ENCODE measurements at places on chromosomes 2 and 18.

- DNase-seq = no peak
- H3K4me1 ChIP-seq = peaks cover 21% of the 10 kb centered on the region
- no peaks in the 10 kb centered on the region for H3K27me3 ChIP-seq
Observed at GRCh38 chr2:42801381-42801780, 9.0 kb upstream of the HAAO start.

DNA sequence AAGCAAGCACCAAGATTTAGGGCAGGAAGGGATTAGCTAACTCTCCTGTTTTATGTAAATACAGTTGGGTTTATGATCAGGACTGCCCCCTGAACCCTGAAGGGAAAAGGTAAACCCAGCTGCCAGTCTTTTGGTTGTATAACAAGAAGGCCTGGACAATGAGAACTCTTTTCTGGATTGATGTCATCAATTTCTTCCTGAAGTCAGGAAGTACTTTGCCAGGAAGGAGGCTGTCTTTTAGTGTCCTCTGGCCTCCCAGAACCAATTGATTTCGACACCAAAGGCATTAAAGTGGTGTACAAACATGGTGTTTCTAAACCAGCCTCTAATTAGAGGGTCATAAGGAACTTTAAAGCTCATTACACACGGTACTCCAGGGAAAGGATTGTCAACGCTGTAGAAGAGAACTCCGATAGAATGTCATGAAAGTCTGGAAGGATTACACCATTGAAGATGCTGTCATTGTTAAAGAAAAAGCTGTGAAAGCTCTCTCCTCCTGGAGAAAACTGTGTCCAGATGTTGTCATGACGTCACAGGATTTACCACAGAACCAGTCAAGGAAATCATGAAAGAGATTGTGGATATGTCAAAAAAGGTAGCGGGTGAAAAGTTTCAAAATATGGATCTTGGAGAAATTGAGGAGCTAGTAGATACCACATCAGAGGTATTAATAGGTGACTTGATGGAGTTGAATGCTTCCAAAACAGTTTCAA lies 78.8 kb downstream of the ANKRD12 start:
- H3K27me3 ChIP-seq = no peaks in the 10 kb centered on the region
- no peak overlapping the region for H3K4me3 ChIP-seq
- H3K27ac ChIP-seq = no peak overlapping the region
- H3K36me3 ChIP-seq = peaks cover 36% of the 10 kb centered on the region
- no peak for DNase-seq

DNA sequence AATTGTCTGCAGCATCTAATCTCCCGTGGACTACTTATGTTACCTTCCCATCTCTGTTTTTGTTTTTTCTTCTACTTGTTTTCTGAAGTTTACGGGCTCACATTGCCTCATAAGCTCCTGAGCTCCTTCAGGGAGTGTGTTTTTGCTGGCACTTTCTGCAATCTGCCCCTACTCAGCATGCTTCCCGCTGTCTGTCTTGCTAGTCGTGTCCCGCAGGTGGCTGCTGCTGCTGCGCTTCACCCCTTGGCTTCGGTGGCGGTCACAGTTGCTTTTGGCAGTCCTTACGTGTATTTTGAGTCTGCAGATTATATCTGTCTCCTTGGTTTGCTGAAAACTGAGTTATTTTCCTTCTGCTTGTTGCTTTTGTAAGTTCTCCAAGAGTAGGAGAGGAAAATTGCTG lies 37.3 kb downstream of the FER1L5 start:
- no peaks in the 10 kb centered on the region for H3K27me3 ChIP-seq
- no peak overlapping the region for H3K4me3 ChIP-seq
- H3K4me1 ChIP-seq = no peaks in the 10 kb centered on the region
- no peak overlapping the region for H3K27ac ChIP-seq

DNA sequence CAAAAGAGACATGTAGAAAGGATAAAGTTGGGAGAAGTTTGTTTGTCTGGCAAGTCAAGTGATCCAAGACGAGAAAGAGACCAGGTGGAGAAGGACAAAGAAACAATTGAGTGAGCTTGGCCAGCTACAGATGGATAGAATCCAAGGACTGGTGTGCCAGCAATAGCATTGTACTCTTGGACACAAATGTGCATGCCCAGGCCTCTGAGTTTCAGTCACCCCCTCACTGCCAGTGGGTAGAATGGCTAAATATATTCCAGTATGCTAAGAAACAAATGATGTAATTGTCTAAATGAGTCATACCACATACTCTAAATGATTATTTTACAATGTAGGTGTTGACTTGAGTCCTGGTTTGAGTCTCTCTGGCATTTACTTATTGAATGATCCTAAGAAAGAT lies 881.3 kb downstream of the LRRTM4 start:
- H3K27ac ChIP-seq = no peak overlapping the region
- DNase-seq = no peak
- no peaks in the 10 kb centered on the region for H3K4me1 ChIP-seq
- H3K4me3 ChIP-seq = no peak overlapping the region
- no peaks in the 10 kb centered on the region for H3K36me3 ChIP-seq
- H3K27me3 ChIP-seq = no peaks in the 10 kb centered on the region

GRCh38 chr2:6181525-6181924 lies 489.3 kb downstream of the SOX11 start:
- H3K4me3 ChIP-seq = no peak overlapping the region
- no peaks in the 10 kb centered on the region for H3K4me1 ChIP-seq
- no peaks in the 10 kb centered on the region for H3K36me3 ChIP-seq
- H3K27me3 ChIP-seq = no peaks in the 10 kb centered on the region
- H3K27ac ChIP-seq = no peak overlapping the region

- H3K4me1 ChIP-seq = peaks cover 16% of the 10 kb centered on the region
- H3K27ac ChIP-seq = no peak overlapping the region
- H3K36me3 ChIP-seq = no peaks in the 10 kb centered on the region
- DNase-seq = no peak
- no peak overlapping the region for H3K4me3 ChIP-seq
Observed at GRCh38 chr2:16625759-16626158, 39.9 kb downstream of the CYRIA start.

DNA sequence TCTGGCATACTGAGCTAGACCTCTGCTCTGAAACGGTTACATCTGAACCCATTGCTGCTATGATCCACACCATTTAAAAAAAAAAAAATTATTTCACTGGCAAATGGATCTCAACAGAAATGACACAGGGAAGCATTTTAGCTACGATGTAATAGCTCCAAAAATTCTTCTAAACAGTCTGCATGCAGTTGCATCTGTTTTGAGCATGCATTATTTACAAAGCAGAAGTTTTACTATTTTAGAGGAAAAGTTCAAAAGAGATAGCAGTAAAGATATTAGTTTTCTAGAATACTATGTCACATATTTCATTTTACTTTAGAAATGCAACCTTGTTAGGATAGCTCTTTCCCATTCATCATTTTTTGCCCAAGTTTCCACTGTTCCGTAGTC lies 265.7 kb downstream of the MEIS1 start:
- no peak for DNase-seq
- H3K4me1 ChIP-seq = no peaks in the 10 kb centered on the region
- H3K27ac ChIP-seq = no peak overlapping the region
- no peak overlapping the region for H3K4me3 ChIP-seq
- no peaks in the 10 kb centered on the region for H3K36me3 ChIP-seq

DNA sequence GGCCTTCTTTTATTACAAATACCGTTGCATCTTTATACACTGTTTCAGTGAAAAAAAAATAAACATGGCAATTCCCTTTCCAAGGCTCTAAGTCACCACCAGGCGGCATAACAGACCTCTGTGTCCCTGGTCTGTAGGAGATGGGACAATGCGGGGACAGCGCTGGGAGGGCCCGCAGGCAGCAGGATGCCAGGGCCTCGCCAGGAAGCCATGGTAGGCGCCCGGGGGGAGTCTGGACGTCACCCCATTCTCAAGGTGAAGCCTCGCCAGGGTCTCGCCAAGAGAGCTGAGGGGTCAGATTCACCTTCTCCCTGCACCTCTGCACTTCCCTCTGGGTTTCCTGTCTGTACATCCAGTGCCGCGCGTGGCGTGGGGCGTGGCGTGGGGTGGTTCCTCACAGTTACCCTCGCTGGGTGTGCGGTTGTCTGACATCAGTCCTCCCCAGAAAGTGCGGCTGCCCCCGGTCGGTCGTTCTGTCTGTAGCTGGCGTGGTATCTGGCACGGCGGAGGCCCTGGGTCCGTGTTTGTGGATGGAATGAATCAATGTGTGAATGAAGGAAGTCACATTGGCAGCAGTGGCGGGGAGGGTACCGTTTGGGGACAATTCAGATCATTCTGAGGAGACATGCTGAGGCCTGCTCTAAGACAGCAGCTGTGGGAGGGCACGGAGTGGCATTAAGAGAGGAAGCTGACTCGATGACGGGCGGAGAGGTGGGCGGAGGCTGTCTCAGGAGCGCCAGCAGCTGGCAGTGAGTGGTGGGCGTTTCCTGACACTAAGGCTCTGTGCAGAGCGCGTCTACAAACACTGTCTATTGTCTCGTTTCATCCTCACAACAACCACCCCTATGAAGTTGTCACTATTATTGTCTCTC lies 46.0 kb downstream of the LRRFIP1 start:
- peak; percentile 67 for DNase-seq
- H3K4me1 ChIP-seq = peaks cover 83% of the 10 kb centered on the region
- no peaks in the 10 kb centered on the region for H3K27me3 ChIP-seq
- no peaks in the 10 kb centered on the region for H3K36me3 ChIP-seq
- H3K4me3 ChIP-seq = peak overlapping the region; percentile 35

DNA sequence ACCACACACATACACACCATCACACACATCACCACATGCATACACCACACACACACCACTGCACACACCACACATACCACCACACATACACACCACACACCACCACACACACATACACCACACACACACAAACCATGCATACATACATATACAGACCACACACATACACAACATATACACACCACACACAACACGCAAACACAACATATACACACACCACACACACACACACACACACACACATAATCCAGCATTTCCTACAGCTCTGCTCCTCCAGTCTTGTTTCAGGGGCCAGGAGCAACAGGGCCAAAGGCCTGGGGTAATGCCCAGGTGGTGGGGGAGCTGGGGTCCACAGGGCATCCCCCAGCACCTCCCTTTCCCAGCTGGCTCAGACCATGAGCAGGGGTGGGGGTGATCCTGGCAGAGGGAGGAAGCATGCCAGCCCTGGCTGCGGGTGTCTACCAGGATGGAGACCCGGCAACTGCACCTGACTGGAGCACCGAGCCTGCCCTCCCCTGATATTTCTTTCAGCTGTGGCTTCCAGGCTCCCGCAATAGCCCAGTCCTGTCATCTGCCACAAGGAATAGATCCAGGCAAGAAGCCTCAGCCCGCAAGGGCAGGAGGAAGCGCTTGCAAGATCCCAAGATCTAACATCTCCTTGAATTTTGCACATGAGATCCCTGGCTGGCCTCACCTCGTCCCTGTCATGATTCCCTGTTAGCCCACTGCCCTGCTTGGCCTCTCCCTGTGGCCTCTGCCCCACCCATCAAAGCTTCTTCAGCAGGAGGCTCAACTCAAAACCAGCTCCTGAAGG lies 196.9 kb downstream of the TNS1 start:
- peak overlapping the region; percentile 59 for H3K27ac ChIP-seq
- peaks cover 94% of the 10 kb centered on the region for H3K36me3 ChIP-seq
- peaks cover 68% of the 10 kb centered on the region for H3K4me1 ChIP-seq
- DNase-seq = peak; percentile 20

GRCh38 chr2:9549420-9549819 lies 6.2 kb downstream of the ADAM17 start:
- H3K36me3 ChIP-seq = no peaks in the 10 kb centered on the region
- no peaks in the 10 kb centered on the region for H3K27me3 ChIP-seq
- H3K4me3 ChIP-seq = no peak overlapping the region
- peaks cover 52% of the 10 kb centered on the region for H3K4me1 ChIP-seq
- no peak overlapping the region for H3K27ac ChIP-seq
- no peak for DNase-seq

DNA sequence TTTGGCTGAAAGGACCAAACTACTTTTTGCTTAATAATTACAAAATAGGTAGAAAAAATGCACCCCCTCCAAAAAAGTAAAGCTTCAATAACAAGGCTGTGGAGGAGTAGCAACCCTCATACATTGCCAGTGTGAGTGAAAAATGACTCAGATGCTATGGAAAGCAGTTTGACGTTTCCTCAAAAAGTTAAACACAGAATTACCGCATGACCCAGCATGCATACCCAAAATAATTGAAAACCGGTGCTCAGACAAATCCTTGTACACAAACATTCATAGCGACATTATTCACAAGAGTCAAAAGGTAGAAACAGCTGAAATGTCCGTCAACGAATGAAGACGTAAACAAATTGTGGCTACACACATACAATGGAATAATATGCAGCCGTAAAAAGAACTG lies 38.8 kb upstream of the DAPL1 start:
- no peak overlapping the region for H3K27ac ChIP-seq
- H3K4me3 ChIP-seq = no peak overlapping the region
- no peaks in the 10 kb centered on the region for H3K27me3 ChIP-seq
- peaks cover 12% of the 10 kb centered on the region for H3K4me1 ChIP-seq
- no peak for DNase-seq
- H3K36me3 ChIP-seq = no peaks in the 10 kb centered on the region

- no peaks in the 10 kb centered on the region for H3K36me3 ChIP-seq
- no peaks in the 10 kb centered on the region for H3K27me3 ChIP-seq
- no peak overlapping the region for H3K4me3 ChIP-seq
- peak overlapping the region; percentile 86 for H3K27ac ChIP-seq
- peak; percentile 43 for DNase-seq
- H3K4me1 ChIP-seq = no peaks in the 10 kb centered on the region
Observed at GRCh38 chr2:43265421-43265820, 39.0 kb upstream of the ZFP36L2 start.

DNA sequence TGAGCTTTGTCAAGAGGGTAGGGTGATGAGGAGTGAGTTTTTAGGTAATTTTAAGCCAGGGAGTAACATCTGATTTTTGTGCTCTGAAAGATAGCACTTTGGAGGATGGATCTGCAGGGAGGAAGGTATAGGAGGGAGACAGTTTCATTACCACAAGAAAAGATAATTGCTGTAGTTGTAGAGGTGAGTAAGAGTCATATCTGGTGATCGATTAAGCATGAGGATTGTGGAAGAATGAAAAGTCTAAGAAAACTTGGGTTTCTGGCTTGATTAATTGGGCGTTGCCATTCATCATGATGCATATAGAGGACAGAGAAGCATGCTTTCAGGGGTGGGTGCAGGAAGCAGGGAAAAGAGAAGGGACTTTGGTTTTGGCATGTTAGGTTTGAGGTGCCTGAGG lies 18.5 kb downstream of the KCMF1 start:
- H3K36me3 ChIP-seq = no peaks in the 10 kb centered on the region
- H3K4me3 ChIP-seq = no peak overlapping the region
- no peaks in the 10 kb centered on the region for H3K27me3 ChIP-seq
- H3K27ac ChIP-seq = no peak overlapping the region

All from tibial artery (tissue), 4 donors.